ENCODE measurements at places on chromosomes 5 and 9.

GRCh38 chr9:138112791-138113600 lies 235.4 kb downstream of the CACNA1B start:
- DNase-seq = no peak

DNA sequence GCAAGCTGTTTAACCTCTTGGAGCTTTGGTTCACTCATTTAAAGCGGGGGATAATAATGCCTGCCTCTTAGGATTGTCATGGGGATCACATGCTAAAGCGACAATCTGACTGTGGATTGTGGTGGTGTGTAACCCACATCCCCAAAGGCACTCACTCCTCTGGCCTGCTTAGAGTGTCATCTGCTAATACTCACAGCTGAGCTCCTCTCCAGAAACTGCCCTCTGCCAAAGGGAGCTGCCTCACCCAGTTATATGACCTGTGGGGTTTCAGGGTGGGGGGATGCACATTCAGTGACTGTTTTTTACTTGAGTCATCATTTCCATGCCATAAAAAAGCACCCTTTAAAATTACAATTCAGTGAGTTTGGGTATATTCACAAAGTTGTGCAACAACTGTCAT lies 110.0 kb upstream of the SPOCK1 start:
- DNase-seq = no peak

- DNase-seq = peak; percentile 8
Measured at GRCh38 chr9:120916588-120916987, 10.0 kb downstream of the TRAF1 start.

GRCh38 chr5:136686192-136686872 lies 321.0 kb upstream of the TRPC7 start:
- no peak for DNase-seq

DNA sequence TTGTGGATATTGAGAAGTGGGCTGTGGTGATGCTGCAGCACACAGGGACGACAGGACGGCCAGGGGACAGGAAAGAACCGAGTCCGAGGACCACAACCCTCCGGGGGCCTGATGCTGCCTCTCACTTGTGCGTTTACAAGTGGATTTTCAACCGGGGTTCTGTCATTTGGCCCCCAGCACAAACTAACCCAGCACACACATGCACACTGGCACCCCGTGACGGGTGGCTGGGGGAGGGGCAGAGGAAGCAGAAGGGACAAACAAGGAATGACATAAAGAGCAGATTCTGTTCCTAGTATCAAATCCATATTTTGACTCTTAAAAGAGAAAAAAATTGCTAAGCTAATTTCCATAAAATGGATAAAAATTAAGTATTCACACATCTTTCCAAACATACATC lies 18.3 kb upstream of the ZFYVE16 start:
- no peak for DNase-seq

DNA sequence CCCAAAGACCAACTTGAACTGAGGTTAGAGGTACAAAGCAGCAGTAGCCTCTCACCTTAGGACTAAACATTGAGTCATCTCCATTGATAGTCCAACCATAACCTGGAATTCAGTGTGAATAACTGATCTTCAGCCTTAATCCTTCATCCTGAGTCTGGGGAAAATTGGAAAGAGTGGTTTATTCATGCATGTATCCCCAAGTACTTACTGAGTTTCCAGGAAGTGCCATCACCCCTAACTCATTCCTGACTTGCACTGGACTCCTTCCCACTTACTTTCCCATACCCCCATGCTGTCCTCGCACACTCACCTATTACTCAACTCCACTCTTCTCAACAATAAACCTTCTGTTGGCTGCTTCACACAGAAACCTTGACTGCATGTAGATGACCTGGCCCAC lies 161.4 kb upstream of the ZNF462 start:
- no peak for DNase-seq

DNA sequence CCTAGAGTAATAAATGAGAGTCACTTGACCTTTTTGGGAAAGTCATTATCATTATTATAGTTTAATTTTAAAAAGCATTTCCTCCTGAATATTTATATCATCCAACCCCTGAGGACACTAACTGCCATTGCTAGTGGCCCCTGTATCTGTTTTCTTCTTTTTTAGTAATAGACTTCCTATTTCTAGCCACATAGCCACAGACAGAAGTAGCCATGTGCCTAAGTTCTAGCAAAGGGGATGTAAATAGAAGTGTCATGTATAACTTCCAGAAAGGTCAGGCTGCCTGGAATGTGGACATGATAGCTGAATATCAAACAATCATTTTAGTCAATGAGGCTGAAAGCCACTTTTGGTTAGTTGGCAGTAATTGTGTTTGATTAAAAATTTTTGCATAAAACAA lies 37.5 kb upstream of the IQGAP2 start:
- DNase-seq = no peak

- DNase-seq = no peak
Measured at GRCh38 chr5:76199336-76200318, 116.4 kb downstream of the SV2C start.

DNA sequence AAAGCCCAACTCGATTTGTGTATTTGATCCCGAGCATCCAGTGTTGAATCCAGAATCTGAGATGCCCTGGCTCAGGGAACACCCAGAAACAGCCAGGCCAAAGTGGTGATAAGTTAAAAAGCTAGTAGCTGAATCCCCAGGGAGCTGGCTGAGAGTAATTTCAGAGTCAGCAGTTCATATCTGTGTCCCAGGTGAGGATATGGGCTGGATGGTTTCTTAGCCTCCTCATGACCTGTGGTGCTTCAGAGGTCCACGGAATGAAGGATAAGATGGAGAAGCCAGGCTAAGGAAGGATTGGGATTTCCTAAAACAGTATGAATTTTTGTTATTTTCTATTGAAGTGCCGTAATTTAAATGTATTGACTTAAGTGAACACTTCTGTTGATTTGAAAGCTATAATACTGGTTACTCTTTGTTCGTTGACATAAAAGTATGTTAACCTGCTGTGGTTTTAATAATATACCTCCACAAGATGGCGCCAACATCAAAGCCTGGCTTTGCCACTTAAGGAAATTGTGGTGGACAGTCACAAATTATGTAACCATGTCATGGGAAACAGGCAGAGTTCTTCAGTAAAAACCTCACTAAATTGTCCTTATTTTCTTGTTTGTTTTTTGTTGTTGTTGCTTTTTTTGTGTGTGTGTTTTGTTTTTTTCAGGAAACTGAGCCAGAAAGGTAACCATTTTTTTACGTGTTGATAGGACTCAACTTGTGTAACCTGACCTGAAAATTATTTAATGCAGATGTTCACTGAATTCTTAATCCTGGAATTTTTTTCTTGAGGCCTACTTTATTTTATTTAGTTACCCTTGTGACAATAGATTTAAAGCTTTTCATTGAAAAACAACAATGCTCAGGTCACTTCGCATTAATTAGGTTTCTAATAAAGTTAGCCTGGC lies 11.4 kb downstream of the MTAP start:
- peak; percentile 66 for DNase-seq

DNA sequence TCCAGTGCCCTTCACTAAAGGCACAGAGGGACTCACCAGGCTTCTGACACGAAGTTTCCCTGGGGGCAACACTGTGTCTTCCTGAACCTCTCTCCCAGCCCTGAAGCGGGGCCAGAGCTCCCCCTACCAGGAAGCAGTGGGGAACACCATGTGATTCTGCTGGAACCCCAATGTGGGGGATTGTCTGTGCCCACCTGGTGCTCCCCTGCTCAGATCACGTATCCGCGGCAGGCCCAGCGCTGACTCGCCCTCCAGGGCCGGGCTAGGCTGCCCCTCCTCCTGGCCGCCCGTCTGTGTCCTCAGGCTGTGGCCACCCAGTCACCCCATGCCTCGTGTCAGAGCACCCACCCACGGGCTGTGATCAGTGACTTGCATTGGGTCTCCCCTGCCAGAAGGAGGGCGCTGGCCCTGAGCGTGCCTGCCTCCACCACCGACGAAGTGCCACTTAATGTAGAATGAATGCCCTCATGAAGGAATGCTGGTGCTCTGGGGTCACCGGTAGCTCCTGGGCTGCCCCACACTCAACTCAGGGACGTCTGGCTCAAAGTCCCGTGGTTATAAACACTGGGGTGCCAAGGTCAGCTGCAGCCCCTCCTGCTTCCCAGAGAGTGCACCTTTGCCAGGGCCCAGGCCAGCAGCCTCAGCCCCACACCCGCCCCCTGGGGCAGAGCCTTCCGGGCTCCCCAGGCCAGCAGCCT lies 22.1 kb downstream of the SARDH start:
- DNase-seq = peak; percentile 53

DNA sequence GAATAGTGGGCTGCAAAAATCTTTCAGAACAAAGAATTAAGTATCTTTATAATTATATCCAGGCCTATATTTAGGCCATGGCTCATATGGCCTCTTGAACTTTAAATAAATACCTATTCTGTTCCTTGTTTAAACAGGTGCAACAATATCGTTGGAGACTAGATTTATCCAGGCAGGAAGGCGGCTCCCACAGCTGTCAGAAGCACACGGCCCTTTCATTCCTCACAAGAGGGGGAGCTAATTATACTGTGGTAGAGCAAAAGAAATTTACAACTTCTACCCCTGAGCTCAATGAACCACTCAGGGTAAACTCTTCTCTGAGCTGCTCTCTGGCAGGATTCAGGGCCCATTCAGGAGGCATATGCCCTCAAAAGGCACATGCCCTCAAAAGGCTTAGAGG lies 31.3 kb downstream of the TMEM174 start:
- no peak for DNase-seq

DNA sequence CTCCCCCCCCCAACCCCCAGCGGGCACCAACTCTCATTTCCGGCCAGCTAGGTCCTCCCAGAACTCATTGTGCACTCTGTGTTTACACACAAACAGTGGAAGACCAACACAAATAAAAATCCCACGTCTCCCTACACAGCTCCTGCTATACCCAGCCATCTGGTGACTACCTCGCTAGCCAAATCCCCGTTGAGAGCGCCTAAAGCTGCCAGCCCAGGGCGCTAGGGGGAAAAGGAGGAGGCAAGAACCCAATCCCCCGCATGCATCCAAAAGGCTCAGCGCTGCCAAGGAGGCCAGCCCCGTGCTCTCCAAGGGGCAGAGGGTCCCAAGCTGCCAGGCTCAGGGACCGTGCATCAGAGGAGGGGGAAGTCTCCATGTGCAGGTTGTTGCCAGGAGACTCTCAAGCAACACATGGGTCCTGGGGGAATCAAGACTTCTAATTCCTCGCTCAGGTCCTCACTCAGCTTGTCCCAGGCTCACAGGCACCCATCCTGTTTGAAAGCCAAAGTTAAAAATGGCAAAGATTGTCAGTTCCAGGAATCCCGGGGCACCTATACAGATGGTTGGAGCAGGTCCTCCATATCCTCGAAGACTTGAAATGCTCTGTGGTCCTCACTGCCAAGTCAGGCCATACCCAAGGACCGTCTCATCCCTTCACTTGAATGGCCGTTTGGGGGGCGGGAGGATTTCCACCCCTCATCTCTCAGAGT lies 2.7 kb downstream of the ASTN2 start:
- DNase-seq = no peak

- DNase-seq = no peak
Measured at GRCh38 chr9:115635680-115636383, 517.8 kb upstream of the PAPPA start.

DNA sequence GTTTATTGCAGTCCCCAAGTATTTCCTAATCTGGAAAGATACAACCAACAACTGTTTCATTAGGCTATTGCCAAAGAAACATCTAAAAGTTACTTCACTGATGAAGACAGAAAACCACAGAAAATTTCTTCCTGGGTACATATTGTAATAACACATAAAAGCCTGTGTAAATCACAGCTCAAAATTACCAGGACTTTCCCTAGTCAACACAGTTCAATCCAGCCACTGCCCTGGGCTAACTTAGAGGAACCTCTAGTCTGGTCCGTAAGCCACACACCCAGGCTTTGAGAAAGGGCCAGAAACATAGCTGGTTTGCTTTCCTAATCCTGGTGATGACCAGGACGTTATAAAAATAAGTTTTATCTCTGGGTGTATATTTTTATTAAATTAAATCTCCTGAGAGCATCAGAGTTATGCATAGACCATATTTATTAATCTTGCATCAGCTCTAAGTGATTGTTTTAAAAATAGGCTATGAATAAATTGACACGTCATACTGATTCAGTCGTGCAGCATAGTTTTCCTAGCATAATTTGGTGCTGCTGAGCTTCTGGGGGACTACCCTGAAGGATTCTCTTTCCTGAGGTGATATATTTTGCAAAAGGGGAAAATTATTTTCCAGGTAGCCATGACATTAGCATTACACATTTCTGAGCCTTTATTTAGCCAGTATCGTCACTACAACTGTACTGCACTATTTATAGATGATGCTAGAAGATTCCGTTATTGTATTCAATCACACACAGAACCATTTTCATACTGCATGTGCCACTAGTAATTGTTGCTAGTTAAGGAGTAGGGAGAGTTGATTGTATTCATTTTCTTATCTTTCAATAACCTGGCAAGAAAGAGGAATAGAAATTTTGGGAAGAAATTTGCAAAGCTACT lies 12.6 kb upstream of the MUSK start:
- DNase-seq = no peak

- no peak for DNase-seq
Measured at GRCh38 chr9:31677415-31677814, 707.0 kb upstream of the ACO1 start.

- DNase-seq = no peak
Measured at GRCh38 chr5:5063533-5063953, 76.6 kb upstream of the ADAMTS16 start.

- no peak for DNase-seq
Measured at GRCh38 chr5:6162175-6162574, 216.2 kb downstream of the MED10 start.

GRCh38 chr5:12934722-12935121 lies 1009.8 kb downstream of the DNAH5 start:
- no peak for DNase-seq

- no peak for DNase-seq
Measured at GRCh38 chr5:124140060-124140459, 606.4 kb downstream of the ZNF608 start.

GRCh38 chr5:133906303-133906702 lies 62.1 kb downstream of the C5orf15 start:
- no peak for DNase-seq

DNA sequence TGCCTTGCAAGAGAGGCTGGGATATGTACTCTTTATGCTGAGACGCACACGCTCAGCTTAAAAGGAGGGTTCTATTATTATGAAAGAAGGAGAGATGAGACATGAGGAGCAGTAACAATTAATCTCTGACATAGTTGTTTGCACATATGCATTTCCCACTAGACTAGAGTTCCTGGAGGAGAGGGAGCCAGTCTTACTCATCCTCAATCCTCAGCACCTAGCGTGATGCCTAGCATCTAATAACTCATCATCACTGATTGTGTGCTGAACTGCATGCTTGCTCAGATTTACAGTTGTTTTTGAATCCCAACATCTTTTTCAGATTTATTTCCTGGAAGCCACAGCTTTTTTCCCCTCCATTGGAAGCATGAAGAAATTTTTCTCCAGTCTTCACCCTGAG lies 35.5 kb downstream of the GCNT4 start:
- DNase-seq = no peak

DNA sequence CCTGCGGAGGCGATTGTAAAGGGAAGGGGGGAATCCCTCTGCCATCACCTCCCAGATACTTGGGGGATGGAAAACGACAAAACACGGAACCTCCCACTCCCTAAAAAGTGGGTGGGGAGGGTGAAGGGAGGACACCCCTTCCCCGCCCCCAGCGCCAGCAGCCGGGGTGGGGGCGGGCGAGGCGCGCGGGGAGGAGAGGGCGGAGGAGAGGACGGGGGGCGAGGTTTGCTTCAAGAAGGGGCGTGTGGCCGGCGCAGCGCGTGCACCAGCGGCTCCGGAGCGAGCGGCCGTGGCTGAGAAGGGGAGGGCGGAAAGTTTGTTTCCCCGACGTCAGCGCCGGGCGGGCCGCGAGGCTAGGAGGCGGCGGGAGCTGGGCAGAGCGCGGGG lies at the start of gene PRRX2:
TSS of gene PRRX2 (plus strand) at position 259 of the 387 bp plus-strand sequence. CDS start 221 bp downstream, outside the sequence.
- DNase-seq = peak; percentile 63

- DNase-seq = no peak
Measured at GRCh38 chr5:3302228-3302627, 293.4 kb upstream of the IRX1 start.
